CD4-positive, alpha-beta T cell treated with Interleukin-15 for 4 hours (primary cell): ENCODE measurements at places on chromosomes 1 and 21.

- DNase-seq: no peak
Observed at GRCh38 chr1:109935451-109935900, 24.8 kb downstream of the CSF1 start.

DNA sequence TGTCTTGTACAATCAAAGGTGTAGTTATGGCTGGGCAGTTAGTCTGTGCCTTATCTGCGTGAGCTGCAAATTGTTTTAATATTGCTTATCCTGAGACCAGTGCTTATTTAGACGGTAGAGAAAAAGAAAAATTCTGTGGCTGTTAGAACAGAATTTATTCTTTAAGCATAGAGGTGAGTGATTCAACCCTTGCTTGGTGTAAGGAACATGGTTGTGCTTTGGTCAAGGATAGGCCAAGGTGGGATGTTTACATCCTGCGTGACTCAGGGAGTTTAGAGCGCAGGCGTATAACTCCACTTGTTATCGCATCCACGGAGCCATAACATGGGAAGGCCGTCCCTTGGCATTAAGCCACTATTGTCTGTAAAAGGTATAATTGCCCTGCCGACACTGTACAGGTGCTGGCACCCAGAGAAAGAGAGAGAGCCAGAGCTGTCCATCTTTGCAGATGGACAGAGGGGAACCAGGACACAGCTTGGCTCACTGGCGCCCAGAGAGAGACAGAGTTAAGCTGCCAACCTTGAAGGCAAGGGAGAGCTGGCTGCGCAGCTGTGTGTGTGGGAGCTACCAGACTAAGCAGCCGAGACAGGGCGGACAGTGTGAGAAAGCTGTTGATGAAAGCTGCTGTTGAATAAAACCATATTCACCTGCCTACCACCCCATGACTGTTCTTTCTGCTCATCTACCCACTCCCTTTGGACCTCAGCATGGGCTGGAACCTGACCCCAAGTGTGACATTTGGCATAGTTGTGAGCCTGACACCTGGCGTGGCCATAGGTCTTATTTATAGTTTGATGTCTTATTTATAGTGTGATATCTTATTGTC lies 200.4 kb downstream of the DYRK1A start:
- DNase-seq: no peak

GRCh38 chr1:174242856-174243255 lies 83.5 kb downstream of the RABGAP1L start:
- no peak for DNase-seq

- DNase-seq: no peak
Observed at GRCh38 chr1:83620016-83620415, 378.9 kb downstream of the TTLL7 start.

GRCh38 chr1:56564615-56565014 lies 14.7 kb downstream of the PLPP3 start:
- no peak for DNase-seq

- DNase-seq: no peak
Observed at GRCh38 chr1:196306421-196306820, 301.8 kb downstream of the KCNT2 start.

DNA sequence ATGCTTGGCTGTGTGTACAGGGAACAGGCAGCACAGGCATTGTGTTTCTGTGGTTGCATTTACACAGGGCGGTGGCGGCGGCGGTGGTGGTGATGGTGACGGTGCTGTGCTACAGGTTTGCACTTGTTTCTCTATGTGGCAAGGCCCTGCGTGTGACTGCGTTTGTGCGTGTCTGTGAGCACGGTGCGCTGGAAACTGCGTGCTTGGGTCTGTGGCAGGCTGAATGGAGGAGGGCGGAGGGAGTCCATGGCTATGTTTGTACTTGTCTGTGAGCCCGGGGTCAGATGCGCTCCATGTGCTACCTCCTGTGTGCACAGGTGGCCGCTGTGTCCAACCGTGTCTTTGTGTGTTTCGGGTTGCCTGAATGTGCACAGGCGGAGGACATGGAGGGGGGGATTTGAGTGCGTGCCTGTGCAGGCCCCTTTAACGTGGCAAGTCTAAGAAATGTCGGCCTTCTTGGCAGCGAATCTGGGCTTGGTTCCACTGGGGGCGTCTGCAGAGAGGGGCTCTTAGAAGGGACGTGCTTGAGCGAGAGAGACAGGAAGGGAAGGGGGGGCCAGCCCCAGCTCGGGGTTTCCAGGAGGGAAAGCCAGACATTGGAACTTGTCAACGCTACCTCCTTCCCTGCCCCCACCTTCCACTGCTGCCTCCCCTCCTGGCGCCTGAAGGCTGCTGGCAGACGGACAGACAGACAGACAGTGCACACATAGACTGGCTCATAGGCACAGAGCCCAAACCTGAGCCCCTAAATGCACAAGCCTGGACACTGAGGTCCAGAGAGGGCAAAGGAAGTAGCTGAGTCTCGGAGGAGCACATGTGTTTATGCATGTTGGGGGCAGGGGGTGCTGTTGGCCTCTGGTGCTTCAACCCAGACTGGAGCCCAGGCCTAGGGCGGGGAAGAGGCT lies 32.7 kb upstream of the WASF2 start:
- DNase-seq: peak; percentile 71

DNA sequence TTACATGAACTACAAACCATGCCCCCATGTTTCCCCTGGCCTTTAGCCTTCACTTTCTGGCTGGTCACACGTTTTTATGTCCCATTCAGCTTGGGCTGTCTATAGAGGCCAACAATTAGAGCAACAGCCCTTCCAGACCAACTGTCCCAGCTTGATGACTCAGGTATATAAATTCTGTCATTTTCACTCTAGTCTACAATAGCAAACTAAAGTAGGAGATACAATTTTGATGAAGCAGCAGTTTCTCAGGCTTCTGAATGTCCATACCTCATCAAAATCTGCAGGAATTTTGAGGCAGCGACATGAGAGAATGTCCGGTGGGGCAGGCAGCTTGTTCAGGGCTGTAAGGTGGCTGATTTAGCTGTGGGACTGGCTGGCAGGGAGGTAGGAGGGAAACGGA lies 45.6 kb upstream of the VAV3 start:
- DNase-seq: no peak

GRCh38 chr1:171258943-171259342 lies 10.6 kb downstream of the FMO1 start:
- DNase-seq: no peak

- DNase-seq: no peak
Observed at GRCh38 chr1:119225265-119225664, 84.8 kb upstream of the WARS2 start.

GRCh38 chr1:115893545-115893944 lies 52.6 kb upstream of the NHLH2 start:
- no peak for DNase-seq

GRCh38 chr1:118958140-118958539 lies 30.0 kb downstream of the TBX15 start:
- no peak for DNase-seq

- DNase-seq: no peak
Observed at GRCh38 chr1:235881930-235882700, 15.4 kb upstream of the LYST start.

DNA sequence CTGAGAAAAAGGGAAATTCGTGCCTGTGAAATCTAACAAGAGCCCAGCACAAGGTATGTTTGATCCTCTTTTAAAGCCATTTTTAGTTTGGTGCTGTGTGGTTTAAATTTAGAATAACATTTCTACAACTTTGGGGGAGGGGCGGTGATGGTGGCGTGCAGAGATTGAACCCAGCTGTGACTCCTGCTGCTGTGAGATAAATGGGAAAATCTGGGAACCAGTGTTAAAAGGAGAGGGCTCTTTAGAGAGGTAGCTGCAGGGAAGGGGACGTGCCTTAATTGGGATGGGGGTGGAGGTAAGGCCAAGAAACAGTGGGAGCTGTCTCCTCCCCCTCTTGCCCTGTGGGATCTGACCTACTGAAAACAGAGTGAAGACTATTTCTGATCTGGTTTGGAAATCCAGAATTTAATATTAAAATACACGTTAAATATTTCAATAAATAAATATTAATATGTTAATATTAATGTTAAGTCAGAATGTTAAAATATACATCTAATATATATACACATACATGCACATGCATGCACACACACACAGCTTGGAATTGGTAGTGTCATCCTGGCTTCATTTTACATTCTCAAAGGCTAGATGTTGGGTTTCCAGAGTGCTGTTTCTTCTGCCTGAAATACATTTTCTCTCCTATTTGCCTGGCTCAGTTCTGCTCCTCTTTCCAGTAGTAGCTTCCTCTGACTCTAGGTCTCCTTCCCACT lies 30.1 kb upstream of the DNAJC6 start:
- no peak for DNase-seq

- DNase-seq: no peak
Observed at GRCh38 chr1:29624320-29625083, 388.2 kb downstream of the PTPRU start.

GRCh38 chr1:36922071-36922470 lies 112.2 kb downstream of the GRIK3 start:
- no peak for DNase-seq

GRCh38 chr1:6037338-6037762 lies 8.3 kb upstream of the KCNAB2 start:
- no peak for DNase-seq

DNA sequence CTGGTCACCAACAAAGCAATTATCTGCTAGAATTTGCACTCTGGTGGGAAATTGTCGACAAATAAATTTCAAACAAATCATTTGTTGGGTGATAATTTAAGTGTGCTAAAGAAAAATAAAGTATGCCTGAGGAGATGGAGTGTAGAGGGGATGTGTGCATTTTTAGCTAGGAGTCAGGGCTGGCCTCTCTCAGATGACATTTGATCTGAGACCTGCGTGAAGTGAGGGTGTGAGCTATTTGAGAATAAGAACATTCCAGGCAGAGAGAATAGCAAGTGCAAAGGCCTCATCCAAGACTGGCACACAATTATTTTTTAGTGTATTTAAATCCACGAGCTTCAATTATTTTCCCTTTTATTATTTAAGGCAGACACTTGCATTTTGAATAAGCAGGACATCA lies 19.7 kb upstream of the S1PR1 start:
- no peak for DNase-seq

DNA sequence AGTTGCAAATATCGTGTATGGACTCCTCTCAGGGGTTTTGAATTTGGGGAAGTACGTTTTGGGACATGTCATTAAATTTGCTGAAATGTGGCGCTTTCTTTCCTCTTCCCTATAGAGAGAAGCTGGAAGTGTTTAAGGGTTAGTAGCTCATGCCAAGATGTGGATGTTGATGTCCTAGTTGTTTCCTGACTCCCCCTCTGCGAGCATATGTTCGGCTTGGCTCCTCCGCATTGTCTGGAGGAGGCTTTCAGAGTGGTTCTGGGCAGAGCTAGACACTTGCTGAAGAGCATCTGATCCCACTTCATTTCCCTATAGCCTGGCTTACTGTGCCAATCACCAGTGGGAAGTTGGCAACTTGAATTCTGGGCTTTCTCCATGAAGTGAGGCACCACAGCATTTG lies 347.4 kb upstream of the B3GALT2 start:
- no peak for DNase-seq

DNA sequence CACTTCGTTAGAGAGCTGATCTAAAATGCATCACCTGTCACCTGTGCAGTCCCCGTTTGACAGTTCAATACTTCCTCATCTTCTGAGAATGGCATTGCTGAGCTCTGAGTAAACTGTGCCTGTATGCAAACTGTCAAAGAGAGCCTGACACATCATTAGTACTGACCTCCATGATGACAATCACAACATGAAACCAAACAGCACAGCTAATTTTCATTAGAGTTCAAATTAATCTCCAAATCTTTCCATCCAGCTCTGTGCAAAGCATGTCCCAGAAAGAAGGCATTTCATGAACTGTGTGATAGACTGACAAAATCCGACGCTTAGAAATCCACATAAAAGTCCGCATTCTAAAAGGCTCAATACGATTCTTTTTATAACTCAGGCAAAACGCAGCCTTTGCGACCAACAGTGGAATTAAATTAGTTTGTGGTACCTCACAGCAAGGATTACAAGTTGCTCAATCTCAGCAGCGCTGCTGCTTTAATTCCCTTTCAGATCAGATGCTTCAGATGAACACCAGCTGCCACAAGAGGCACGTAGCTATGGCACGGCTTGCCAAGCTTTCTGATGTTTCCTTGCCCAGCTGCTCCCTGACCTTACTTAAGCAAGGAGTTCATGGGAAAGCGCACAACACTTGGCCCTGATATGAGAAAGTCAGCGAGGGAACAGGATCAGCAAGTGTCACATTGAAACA lies 765.5 kb upstream of the PRMT6 start:
- DNase-seq: no peak

DNA sequence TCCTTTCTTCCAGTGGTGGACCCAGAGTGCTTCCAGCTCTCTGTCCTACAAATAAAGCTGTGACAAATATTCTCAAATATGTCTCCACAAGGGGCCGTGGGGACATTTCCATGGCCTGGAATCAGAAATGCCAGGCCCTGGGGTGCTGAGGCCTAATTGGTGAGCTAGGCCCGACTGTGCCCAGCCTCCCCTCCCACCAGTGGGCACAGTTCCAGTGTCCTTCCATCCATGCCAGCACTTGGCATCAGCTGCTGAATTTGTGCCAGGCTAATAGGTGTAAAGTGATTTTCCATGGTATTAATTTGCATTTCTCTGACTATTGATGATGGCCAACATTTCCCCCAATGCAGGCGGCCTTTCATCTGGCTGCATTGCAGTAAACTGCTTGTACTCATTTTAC lies 48.5 kb upstream of the B3GALT5 start:
- no peak for DNase-seq

DNA sequence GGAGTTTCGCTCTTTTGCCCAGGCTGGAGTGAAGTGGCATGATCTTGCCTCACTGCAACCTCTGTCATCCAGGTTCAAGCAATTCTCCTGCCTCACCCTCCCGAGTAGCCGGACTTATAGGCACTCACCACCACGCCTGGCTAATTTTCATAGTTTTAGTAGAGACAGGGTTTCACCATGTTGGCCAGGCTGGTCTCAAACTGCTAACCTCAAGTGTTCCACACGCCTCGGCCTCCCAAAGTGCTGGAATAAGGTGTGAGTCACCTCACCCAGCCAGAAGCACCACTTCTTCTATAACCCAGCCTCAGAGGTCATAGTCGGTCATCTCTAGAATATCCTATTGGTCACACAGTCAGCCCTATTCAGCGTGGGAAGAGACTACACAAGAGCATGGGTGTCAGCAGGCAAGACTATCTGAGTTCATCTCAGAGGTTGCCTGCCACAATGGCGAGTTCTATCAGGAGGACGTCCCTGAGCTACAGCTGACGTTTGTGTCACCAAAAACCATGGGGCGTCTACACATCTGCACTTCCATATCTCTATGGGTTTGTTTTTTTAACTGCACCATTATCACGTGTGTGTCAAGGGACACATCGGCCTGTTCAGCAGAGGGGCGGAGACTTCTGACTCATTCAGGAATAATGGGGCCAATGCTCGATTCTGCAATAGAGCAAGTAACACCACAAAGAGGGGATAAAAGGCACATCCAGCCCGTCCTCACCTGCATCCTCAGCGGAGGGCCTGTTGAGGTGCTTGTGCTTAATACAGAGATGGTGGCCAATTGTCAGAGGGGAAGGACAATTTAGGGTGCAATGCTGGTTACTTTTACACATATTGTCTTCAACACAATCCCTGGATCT lies 256.3 kb upstream of the IRF2BP2 start:
- no peak for DNase-seq

GRCh38 chr1:28966617-28967016 lies 52.2 kb downstream of the EPB41 start:
- no peak for DNase-seq

- DNase-seq: no peak
Observed at GRCh38 chr1:118202076-118202608, 17.1 kb upstream of the SPAG17 start.

- DNase-seq: no peak
Observed at GRCh38 chr1:190908691-190909090, 431.0 kb upstream of the BRINP3 start.
